ENCODE measurements at places on chromosomes 4 and X. TPM values are rescaled to one million over a fixed set of nuclear protein-coding genes. Genes with fewer than 3 reads are reported as not detected.

GRCh38 chr4:121778991-121779628 is 14.1 kb upstream of the SMIM43 start:
- H3K4me3 ChIP-seq, result no peak overlapping the region
- DNase-seq, result no peak
- no peak overlapping the region for H3K27ac ChIP-seq

GRCh38 chr4:40685300-40685699 is 55.6 kb upstream of the RBM47 start:
- DNase-seq, result no peak
- no peak overlapping the region for H3K27ac ChIP-seq
- no peak overlapping the region for H3K4me3 ChIP-seq
- H3K27me3 ChIP-seq, result no peaks in the 10 kb centered on the region

DNA sequence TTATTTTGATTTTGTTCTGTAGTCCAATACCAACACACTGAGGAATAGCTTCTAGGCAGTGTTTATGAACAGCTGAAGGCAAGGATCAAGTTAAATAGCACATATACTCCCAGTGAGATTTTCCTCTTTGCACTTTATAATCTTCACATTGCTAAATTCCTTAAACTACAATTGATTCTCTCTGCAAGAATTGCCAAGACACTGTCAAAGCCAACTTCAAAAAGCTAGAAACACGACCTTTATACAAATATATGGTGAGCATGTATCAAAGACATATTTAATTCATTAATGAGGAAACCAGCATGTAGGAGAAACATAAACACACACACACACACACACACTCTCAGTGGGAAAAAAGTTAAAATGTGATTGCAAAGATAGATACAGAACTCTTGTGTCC is 86.4 kb upstream of the FAM9C start:
- H3K36me3 ChIP-seq, result peaks cover 1% of the 10 kb centered on the region
- DNase-seq, result no peak
- no peak overlapping the region for H3K27ac ChIP-seq
- peaks cover 6% of the 10 kb centered on the region for H3K4me1 ChIP-seq

DNA sequence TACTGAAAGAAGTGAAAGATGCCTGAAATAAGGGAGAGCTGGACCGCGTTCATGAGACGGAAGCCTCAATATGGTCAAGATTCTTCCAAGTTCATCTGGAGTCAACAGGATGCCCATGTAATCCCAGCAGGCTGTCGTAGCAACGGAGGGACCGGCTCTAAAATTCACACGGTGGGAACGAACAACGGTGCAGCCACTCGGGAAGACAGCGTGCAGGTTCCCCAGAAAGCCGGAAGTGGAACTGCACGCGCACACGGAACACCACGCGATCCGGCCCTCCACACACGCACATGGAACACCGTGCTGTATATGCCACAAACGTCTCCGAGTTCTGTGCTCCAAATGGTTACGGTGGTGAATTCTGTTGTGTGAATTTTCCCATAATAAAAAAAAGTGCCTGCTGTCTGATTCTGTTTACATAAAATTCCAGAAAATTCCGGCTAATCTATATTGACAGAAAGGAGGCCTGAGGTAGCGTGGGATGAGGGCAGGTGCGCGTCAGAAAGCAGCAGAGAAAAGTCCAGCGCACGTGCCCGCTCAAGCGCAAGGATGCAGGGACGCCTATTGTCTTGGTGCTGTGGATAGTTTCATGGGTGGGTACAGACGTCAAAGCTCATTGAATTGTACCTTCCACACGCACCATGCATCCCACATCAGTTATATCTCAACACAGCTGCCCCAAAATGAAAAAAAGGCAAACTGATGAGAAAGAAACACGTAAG is 31.2 kb downstream of the PPP2R3B start:
- no peaks in the 10 kb centered on the region for H3K4me1 ChIP-seq
- no peak overlapping the region for H3K4me3 ChIP-seq
- no peak overlapping the region for H3K27ac ChIP-seq

DNA sequence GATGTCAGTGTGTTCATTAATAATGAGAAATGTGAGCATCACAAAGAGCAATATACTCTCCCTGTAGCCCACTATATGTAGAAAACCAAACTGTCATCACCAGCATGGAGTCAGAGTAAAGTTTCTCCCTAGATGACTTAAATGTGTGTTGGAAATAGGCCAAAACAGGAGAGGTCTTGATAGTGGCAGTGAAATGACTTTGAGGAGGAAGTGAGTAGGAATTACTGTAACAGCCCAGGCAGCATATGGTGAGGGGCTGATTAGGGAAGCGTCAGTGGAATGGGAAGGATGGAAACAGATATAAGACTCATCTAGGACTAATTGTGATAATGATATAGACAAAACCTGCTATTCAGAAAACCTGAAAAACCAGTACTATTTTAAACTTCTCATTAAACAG is 83.9 kb downstream of the ATXN3L start:
- no peaks in the 10 kb centered on the region for H3K36me3 ChIP-seq
- H3K4me3 ChIP-seq, result no peak overlapping the region
- H3K27ac ChIP-seq, result no peak overlapping the region

GRCh38 chrX:65926095-65927019 is 113.5 kb downstream of the VSIG4 start:
- no peaks in the 10 kb centered on the region for H3K27me3 ChIP-seq
- H3K36me3 ChIP-seq, result no peaks in the 10 kb centered on the region
- DNase-seq, result no peak
- H3K4me3 ChIP-seq, result no peak overlapping the region

GRCh38 chr4:142535009-142535408 is 311.1 kb downstream of the INPP4B start:
- no peak overlapping the region for H3K27ac ChIP-seq
- H3K4me1 ChIP-seq, result no peaks in the 10 kb centered on the region
- no peaks in the 10 kb centered on the region for H3K27me3 ChIP-seq

Gene LAGE3
- 13.5 TPM for total RNA-seq

Gene FGD1
- total RNA-seq, result 24.7 TPM

Gene MAMLD1
- 4.4 TPM for total RNA-seq

Gene ARSH
- not detected for total RNA-seq
